Cerebellar cortex (tissue), 1 donor: ENCODE measurements at places on chromosomes 5 and 9.
A peak's percentile ranks its signal among the peaks of the same experiment; 100 is the strongest.

- DNase-seq, result no peak
Measured at GRCh38 chr9:114731701-114732100, 49.7 kb upstream of the TEX48 start.

GRCh38 chr9:90974643-90975245, 173.1 kb downstream of the SYK start:
- DNase-seq, result no peak

- no peak for DNase-seq
Measured at GRCh38 chr5:42422656-42423280, 471 bp upstream of the GHR start.

- no peak for DNase-seq
Measured at GRCh38 chr5:42798284-42799240, 13.1 kb downstream of the SELENOP start.

DNA sequence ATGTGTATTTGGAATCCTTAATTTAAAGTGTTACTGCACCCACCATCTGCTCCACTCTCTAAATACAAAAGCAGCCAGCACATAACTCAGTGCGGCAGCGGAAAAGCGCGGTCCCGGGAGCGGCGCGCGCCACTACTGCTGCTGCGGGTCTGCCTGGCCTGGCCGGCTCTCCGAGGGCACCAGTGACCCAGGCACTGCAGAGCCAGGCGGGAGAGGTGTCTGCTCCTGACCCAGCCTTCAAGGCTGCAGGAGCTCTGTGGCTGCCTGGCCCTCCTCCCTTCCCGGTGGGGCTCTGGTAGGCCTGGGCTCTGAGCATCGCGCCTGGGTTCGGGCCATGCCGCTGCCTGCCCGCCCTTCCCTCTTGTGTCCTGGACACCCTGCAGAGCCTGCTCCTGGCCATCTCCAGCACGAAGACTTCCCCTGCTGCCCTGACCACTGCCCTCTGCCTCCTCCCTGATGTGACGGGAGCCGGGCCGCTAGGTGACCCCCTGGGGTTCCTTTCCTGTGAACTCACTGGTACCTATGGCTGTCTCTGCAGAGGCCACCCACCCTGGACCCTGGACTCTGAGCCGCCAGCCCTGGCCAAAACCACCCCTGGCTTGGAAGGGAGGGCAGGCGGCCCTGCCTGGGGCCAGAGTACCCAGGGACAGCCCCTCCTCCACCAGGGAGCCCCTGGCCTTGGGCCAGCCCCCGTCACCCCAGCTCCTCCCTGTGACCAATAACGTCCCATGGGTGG, 32.8 kb upstream of the UBAC1 start:
- no peak for DNase-seq

GRCh38 chr5:56269216-56269927, 36.2 kb upstream of the ANKRD55 start:
- DNase-seq, result peak; percentile 25

DNA sequence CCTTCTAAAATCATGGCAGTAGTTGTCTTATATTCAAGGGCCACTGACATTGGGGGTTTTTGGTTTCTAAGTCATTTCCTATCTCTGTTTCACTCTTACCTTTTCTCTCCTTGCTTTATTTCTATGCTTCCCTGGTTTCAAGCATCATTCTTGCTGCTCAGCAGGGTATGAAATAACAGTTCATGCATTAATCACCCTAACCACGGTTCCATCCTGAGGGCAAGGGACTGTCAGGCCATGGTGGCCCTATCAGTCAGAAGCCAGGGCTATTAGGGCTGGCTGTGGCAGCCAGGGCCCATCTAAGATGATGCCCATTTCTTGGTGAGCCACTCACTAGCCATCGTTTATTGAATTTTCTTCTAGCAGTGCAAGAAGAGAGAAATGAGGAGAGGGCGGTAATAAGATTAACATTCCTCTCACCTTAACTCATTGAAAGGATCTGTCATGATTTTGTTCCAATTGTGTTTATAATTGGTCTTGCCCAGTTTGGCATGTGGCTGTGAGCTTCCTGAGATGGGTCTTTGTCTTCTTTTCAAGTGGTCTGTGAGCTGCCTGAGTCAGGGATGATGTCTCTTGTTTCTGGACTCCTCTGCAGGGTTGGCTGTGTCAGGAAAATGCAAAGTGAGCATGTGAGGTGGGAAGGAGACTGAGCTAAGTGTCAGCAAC, 45.2 kb downstream of the CYSTM1 start:
- DNase-seq, result no peak

- DNase-seq, result no peak
Measured at GRCh38 chr5:174483411-174483810, 241.0 kb upstream of the MSX2 start.

GRCh38 chr9:89442981-89443814, 54.7 kb downstream of the SEMA4D start:
- DNase-seq, result no peak

DNA sequence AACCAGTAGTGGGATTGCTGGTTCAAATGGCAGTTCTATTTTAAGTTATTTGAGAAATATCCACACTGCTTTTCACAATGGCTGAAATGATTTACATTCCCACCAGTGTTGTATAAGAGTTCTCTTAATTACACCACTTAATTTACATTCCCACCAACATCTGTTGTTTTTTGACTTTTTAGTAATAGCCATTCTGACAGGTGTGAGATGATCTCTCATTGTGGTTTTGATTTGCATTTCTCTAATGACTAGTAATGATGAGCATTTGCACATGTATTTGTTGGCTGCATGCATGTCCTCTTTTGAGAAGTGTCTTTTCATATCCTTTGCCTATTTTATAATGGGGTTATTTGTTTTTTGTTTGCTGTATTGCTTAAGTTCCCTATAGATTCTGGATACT, 688.3 kb downstream of the PRR16 start:
- DNase-seq, result no peak

- DNase-seq, result no peak
Measured at GRCh38 chr9:4939118-4939561, 45.9 kb upstream of the JAK2 start.

DNA sequence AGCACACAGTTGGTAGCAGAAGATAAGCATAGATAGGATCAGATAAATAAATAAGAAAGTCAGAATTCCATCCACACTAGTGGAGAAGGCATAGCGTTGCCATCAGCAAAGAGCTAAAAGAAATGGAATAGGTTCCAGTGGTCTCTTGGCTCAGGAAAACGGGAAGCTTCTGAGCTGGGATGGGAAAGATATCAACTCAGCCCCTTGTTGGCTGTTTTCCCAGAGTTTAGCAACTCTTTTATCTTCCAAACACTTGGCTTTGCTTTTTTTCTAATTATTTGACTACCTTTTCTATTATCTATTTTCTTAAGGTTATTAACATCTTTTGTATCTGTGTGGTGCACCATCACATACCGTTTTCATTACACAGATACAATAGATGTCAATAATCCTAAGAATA, 445.7 kb upstream of the TRPC7 start:
- peak; percentile 16 for DNase-seq

GRCh38 chr5:138712791-138713190, 40.4 kb upstream of the CTNNA1 start:
- no peak for DNase-seq

DNA sequence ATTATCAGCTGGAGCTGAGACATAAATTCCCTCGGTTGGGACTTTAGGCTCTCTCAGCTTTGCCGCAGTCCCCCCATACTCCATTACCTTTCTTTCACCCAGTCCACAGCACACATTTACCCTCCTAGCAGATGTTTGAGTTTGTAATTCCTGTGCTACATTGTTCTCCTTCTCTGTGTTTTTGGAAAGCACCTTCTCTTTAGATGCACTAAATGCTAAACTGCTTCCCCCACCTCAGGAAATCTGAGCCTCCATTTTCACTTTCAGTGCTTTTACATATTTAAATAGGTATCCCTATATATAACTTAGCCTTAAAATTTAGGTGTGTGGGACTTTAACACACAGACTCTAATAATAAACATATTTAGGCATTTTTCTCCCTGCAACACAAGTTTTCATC, 356.9 kb downstream of the NFIB start:
- DNase-seq, result no peak

DNA sequence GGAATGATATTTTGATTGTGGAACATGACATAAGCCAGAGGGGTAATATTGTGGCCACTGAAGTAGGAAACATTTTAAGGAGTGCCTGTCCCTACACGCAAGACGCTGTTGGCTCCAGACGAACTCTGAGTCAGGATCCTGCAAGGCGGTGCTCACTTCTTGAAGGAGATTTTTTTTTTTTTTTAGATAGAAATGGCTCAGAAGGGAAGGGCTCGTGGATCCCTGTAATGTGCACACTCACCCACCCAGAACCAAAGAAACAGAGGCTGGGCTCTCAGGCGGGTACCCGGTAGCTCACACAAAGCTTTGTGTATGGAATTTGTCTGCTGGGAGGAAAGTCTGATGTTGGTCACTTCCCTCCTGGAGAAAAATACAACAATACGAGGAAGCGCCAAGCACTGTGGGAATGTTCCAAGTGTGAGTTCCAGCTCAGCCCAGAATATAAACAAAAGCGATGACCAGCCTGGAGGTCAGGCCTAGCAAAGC, 25.7 kb downstream of the RAPGEF1 start:
- DNase-seq, result no peak

DNA sequence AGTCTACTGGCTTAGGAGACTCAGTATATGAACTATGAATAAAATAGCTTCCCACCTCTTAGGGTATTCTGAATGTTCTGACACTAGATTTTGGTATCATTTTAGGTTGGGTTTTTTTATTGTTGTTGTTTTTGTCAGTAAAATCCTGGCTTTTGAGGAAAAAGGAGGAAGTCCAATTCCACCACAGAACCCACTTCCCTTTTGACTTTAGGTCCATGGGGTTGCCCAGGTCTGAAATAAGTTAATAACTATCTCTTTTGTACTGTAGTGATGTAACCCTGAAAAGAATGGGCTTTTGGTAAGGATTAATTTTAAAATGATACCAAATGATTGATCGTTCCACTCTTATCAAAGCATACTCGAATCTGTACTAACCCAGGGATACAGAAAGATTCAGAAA, 29.1 kb upstream of the IL12B start:
- DNase-seq, result no peak

DNA sequence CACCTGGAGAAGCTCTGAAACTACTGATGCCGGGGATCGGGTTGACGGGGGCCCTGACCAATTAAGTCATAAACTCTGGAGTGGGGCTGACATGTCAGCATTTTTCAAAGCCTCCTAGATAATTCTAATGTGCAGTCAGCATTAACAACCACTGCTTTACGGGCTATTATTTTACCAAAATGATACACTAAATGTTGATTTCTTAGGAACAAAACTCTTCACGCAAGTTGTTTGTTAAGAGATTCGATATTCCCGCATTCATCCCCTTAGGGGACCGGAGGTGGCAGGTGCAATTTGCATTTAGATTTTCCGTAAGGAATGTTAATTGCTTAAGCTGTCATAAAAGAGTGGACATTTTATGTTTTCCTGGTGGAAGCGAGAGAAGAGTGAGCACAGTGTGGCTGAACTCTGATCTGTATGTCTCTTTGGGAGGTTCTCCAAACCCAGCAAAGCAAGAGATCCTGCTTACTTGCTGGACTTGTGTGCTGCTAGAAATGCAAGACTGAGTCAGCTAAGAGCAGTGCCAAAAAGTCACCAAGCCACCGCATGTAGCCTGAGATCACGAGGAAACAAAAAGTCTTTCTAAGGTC, 77.6 kb downstream of the UGCG start:
- no peak for DNase-seq

GRCh38 chr9:77896269-77896937, 135.2 kb downstream of the GNAQ start:
- no peak for DNase-seq

DNA sequence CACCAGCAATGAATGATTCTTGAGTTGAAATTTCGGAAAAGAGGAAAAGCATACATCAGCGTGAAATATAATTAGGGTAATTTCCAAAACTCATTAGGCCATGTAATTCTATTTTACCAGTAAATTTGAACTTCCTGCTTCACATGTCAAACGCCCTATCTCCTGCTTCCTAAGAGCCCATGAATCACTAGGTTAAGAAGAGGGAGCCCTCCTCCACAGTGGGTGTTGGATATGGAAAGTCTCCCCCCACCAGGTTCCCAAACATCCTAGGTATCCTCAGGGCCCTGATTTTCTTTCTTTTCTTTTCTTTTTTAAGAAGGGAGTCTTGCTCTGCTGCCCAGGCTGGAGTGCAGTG, 115.2 kb downstream of the SUSD1 start:
- peak; percentile 52 for DNase-seq

DNA sequence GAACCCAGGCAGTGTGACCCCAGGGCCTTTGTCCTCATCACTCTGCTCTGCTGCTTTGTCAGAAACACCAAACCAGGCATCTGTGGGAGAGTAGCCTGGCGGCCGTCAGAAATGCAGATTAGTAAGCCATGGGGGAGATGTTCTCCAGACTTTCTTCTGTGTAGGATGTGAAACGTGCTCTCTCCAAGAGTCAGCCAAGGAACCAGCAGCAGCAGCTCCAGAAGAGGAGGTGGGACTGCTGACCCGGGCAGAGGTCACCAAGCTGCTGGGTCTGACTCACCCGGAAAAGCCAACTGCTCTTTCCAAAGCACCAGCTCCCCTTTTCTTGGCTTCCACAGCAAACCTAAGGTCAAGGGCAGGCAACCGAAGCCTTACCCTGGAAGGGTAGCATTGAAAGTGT, 14.4 kb upstream of the ABLIM3 start:
- DNase-seq, result no peak

DNA sequence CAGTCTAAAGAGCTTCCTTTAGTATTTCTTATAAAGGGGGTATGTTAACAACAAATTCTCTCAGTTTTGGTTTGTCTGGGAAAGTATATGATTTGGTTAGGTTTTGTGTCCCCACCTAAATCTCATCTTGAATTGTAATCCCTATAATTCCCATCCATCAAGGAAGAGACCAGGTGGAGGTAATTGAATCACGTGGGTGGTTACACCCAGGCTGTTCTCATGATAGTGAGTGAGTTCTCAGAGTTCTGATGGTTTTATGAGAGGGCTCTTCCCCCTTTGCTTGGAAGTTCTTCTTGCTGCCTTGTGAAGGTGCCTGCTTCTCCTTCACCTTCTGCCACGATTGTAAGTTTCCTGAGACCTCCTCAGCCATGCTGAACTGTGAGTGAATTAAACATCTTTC, 109.1 kb downstream of the MACIR start:
- DNase-seq, result no peak

DNA sequence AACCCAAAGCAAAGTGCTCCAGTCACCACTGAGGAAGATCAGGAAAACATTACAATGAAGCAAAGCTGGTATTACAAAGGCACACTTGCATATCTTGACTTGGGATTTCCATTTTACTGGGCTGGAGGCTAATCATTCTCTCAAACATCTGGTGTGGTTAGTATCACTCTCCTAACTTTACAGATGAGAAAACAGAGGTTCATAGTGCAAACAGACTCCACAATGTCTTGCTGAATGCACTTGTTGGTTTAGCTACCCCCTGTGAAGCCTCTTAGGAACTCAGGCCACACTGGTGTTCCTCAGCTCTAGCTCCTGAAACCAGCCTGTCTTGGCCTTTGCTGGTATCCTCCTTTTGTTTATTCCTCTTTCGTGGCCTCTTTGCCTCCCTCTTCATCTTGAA, 29.5 kb upstream of the SMAD5 start:
- DNase-seq, result no peak

DNA sequence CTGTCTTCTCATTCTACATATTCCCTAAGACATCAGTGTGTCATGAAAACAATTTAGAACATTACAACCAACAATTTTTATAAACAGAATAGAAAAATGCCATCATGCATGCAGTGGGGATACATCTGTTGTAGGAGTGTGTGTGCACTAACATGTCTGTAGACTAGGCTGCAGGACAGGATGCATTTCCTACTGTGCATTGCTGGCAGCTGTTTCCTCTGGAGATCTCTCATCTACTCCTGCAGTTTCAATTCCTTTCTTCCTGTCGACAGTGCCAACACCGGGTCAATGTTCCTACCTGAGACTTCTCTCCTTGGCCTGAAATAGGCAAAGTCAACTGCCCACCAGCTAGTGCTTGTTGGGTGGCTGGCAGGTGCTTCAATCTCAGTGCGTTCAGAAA, 69.8 kb downstream of the ANKH start:
- no peak for DNase-seq
